Fibroblast of skin of back (primary cell): ENCODE measurements at places on chromosomes 6 and 20.

DNA sequence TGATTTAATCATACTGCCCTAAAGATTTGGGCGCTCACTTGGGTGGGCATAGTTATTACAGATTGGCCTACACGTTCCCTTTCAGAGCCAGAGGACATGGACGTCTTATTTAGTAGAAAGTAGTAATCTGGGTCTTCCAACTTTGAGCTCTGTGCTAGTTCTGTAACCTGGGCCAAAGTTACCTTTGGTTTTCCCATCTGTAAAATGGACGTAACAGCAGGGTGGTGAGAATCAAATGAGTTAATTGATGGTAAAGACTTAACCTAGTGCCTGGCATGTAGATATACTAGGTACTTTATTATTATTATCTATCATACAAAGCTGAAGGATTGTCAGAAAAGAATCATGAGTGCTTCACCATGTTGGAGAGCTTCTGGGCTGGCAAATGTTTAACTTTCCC lies 74.8 kb downstream of the CDYL start:
- no peak for DNase-seq

- no peak for DNase-seq
Observed at GRCh38 chr20:1473246-1474220, 6.9 kb upstream of the NSFL1C start.

GRCh38 chr6:156840136-156840535 lies 63.0 kb downstream of the ARID1B start:
- no peak for DNase-seq

- DNase-seq: no peak
Observed at GRCh38 chr6:111745186-111745585, 128.1 kb downstream of the FYN start.

GRCh38 chr20:8018958-8019245 lies 659 bp downstream of the TMX4 start:
- DNase-seq: peak; percentile 57

DNA sequence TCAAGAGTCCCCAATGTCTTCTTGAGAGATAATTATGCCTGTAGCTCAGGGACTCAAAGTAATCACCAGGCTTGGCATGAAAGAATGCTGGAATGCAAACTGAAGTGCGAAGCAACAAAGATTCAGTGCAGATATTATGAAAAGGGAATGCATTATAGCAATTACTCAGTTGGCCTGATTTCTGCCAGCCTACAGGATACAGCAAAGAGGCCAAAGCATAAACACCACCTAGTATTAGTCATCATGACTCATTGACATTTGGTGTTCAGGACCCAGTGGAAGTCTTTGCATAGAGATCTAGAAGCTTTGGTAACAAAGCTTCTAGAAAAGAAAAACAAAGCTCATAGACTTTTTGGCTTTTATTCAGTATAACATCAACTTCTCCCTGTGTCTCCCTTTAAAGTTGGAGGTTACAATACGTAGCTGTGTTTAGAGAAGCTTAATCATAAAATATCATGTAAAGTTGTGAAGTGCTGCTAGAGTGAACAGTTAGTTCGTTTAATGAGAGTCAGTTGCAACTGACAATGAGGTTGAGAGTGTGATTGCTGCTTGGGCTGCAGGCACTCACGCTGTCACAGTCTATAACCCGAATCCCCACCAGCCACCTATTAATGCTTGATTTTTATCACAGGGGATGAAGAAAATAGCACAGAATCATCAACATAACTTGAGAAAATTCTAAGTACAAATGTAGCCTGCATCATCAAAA lies 932.7 kb downstream of the TFAP2A start:
- peak; percentile 97 for DNase-seq

GRCh38 chr6:98880486-98880885 lies 46.1 kb downstream of the POU3F2 start:
- DNase-seq: no peak

DNA sequence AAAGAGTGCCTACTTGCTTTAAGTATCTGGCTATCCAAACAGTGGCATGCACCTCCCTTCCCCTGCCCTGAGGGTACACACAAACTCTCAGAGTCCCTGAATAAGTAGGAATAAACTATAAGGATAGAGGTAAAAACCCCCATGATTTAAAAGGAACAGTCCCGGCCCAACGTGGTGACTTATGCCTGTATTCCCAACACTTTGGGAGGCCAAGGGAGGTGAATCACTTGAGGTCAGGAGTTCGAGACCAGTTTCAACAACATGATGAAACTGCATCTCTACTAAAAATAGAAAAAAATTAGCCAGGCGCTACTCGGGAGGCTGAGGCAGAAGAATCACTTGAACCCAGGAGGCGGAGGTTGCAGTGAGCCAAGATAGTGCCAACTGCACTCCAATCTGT lies 22.2 kb downstream of the SAMHD1 start:
- peak; percentile 62 for DNase-seq

DNA sequence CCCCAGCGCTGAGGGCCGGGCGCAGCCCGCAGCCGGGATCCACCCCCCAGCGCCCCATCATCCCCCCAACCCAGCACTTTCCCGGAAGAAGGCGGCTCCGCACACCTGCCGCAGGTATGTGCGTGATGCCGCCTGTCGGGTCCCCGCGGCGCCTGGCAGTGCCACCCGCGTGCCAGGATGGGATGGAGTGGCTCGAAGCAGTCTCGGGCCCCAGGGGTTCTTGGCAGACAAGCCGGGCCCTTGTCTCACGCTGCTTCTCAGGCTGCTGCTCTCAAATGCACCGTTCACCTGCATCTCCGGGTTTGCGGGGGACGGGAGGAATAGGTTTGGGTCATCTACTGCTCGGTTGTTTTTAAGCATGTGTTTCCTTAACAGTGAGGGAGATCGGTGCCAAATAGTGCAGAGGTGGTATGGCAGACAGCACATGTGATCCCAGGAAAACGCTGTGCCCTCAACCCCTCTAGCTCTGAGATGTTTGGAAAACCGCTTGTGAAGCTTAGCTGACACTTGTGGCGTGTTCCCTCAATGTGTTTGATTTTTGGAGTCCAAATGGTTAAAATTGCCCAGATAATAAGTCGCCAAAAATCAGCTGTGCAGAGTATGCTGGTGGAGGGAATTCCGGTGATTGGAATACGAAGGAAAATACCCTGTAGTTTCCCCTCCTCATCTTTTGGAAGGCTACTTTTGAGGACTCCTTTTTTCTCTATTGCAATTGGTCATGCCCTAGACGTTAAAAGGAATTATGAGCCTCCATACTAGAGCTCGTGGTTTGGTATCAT lies 926 bp downstream of the MYLIP start:
- no peak for DNase-seq

GRCh38 chr6:46989398-46989797 lies 52.7 kb downstream of the ADGRF1 start:
- DNase-seq: no peak

GRCh38 chr6:79801362-79801761 lies 146.0 kb downstream of the ELOVL4 start:
- no peak for DNase-seq

DNA sequence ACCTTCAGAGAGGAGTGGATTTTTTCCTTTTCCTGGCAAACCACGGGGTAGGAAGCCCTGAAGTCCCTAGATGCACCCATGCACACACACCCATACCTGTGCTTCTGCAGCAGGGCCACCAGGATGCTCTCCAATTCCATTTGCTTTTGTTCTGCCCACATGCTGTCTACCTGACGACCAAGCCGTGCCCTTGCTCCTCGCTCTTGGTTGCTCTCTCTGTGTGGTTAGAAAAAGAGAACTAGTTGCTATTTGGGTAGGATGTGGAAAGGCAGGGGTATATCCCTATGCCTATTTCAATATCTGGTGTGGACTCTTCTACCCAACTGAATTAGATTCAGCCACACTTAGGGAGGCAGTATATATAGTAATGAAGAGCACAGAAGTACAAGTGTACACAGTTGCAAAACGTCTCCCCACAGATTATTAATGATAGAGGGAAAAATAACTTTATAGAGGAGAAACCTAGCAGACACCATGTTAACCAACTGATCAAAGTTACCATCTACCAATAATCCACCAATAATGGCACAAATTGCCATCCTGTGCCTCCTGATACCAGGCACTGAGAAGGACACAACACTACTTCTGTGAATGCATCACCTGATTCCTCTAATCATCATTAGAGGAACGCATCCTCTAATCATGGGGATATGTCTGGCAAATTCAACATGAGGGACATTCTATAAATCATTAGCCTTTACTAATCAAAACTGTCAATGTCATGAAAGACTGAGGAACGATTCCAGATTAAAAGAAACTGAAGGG lies 7.3 kb downstream of the GHRH start:
- no peak for DNase-seq

DNA sequence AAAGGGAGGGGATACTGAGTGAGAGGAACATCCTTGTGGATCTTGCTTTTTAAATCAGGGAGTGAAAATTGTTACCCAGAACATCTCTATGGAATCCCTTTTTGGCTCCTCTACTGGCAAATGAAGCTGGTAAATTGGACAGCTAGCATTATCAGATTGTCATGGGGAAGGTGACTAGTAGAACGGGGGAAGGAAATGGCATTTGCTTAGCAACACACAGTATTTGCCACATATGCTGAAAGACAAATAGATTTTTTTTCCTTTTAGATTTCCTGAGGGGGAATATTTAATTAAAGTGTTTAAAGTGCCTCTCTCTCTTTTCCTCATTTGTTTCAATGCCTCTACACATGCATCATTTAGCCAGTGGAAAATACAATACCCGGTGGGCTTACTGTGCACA lies 573.5 kb downstream of the BCKDHB start:
- DNase-seq: no peak

DNA sequence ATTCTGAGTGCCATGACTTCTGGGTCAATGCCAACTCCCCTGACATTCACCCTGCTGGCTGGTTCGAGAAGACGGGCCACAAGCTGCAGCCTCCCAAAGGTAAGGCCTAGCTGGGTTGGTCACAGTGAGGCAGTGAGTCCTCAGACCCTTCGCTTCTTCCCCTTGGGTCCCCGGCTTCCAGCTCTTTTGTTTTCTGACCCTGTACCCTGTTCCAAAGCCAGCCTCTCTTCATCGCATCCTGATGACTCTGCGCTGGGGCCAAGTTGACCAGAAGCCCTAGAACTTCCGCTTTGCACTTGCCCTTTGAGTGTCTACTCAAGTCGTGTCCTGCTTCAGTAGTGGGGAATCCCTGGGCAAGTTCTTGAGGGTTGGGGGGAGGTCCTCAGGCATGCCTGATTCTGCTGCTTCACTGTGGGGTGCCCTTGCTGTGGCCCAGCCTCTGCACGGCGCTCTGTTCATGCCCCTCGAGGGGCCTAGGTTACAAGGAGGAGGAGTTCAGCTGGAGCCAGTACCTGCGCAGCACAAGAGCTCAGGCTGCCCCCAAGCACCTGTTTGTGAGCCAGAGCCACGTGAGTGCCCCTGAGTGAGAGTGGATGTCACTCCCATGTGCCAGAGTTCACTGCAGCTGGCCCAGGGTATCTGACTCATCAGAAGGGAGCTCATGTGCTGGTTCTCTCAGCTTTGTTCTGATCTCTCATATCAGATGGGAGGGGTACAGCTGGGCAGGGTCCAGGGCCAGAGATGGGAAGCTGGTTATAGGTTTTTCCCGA lies 23.0 kb downstream of the L3MBTL1 start:
- no peak for DNase-seq

DNA sequence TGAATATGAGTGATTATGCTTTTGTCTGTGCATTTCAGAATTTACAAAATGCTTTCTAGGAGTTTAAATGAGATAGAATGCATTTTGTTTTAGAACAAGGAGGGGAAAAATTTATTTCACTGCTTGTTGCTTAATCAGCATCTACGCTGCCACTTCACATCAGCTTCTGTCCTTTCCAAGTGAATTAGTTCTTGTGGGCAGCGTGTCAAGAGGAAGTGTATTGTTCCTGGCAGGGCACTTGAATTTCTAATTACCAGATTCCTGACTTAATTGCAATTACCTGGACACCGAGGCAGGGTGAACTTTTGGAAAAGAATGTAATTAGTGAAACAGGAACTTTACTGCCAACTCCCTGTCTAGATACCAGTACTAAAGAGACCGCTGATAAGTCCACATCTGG lies 263.5 kb downstream of the TMEM242 start:
- no peak for DNase-seq
